ENCODE measurements at places on chromosomes 2 and 18.

DNA sequence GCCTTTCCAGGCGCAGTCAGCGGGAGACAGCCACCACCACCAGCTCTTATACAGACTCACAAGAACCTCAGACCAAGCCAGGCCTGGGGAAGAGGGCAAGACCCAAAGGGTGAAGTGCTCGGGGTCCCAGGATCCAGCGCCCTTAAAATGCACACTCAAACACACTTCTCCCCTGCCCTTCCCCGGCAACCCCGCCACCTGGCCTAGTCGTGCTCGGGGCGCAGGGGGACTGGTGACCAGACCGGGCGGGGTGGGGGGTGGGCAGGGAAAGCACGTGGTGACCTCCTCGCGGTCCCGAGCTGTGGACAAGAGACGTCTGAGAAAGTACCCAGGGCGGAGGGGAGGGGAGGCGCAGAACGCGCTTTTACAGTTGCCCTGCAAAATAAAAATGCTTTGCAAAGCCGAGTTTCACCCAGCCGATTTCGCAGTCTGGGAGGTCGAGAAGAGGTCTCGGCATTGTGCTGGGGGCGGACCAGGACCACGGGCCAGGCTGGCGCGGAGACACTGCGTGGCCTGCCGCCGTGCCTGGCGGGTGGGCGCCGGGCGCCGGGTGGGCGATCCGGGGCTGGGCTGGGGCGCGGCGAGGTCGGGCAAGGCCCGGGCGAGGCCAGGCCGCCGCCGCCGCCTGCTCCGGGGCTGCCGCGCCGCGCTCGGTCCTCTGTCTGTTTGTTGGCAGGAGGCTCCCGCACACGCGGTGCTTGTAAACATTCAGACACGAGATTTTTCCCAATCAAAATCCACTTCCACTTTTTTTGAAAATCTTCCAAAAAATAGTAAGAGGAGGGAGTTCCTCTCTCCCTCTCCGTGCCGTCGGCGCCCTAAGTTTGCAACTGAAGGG is 2.0 kb downstream of the BCL11A start:
- DNase-seq = no peak

DNA sequence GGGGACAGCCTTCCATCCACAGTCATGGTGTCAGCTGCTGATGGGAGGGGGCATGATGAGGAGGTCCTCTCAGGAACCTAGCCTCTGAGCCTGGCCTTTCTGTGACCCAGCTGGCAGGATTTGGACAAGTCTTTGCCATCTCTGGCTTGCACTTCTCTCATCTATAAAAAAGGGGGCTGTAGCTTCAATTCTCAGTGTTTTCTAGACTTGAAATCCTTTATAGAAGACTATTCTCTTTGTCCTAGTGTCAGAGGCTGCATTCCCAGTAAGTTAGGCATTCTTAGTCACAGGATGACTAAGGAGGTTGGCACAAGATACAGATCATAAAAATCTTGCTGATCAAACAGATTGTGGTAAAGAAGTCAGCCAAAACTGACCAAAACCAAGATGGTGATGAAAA is 958.5 kb downstream of the CNTNAP5 start:
- no peak for DNase-seq

GRCh38 chr18:8279781-8280330 is 329.4 kb upstream of the RAB12 start:
- DNase-seq = no peak

- DNase-seq = no peak
These were observed 171.6 kb upstream of the TNP1 start for GRCh38 chr2:217031445-217031844.

GRCh38 chr2:19554520-19554919 is 196.1 kb upstream of the OSR1 start:
- DNase-seq = no peak

GRCh38 chr2:33014268-33014667 is 67.5 kb downstream of the LTBP1 start:
- no peak for DNase-seq

DNA sequence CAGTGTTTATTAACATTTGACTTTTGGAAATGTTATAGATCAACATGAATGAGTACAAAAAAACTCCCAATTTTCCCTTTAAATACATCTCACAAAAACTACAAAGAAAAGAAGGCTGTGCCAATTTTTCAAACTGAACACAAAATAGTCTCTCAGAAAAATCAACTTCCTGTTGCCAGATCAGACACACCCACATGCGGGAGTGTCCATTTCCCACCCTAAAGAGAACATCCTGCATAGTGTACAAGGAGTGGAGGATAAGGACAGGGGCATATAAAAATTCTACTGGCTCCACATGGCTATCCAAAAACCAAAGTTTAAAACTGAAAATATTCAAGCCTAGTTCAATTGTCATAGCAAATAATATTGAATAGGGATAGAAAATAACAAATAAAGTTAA is 165.3 kb downstream of the ATAD2B start:
- DNase-seq = no peak

DNA sequence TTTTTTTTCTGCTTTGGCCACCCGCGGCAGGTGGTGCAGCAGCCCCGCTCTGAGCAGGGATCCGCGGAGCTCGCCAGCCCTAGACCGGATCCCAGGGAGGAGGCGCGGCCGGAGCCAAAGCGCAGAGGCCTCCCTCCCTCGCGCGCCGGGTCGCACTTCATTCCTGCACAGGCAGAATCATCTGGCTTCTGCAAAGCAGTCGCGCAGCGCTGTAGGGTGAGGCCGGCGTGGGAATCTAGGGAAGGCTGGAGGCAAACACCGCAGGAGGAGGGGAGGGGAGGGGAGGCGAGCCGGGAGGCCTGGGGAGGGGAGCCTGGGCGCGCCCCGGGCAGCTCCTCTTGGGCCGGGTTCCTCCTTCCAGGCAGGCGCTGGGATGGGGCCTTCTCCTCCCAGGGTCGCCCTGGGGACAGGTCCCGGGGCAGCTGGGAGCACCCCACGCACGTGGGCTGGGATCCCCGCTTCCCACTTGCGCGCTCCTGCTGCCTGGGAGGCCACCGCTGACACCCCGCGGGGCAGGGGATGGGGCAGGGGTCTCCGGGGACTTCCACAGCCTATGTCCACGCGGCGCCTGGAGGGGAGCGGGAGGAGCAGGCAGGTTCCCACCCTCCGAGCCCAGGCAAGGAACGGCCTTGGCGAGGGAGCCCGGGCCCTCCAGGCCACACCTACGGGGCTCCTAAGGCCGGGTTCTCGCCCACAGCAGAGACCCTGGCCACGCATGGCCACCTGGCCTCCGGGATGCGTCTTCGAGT is 45.0 kb downstream of the MBP start:
- no peak for DNase-seq

DNA sequence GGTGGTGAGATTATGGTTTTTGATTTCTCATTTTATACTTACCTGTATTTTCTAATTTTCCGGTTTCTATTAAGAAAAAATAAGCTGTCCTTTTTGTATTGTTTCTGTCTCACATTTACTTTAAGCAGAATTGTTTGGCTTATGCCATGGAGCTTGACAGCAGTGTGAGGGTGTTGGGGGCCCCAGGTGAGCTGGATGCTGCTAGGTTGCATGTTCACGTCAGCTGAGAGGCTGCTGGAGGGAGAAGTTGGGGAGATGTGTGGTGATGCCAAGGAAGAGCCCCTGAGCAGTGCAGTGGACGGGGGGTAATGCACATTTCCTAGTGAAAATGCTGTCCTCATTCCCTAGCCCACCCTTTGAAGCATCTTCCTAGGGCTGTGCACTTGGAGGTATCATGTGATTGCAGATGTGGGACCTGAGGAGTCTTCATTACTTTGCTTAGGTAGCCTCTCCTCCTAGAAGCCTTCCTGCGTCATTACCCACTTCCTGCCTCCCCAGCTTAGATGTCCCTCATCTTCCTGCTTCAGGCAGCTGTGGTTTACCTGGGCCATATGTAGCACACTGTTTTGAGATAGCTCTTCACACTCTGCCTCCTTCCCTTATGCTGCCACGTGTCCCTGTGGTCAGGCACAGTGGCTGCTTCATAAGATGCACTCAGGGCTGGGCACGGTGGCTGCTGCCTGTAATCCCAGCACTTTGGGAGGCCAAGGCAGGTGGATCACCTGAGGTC is 16.2 kb downstream of the ATG16L1 start:
- no peak for DNase-seq

- DNase-seq = no peak
These were observed 94.3 kb downstream of the NFATC1 start for GRCh38 chr18:79489899-79490625.

- no peak for DNase-seq
These were observed 21.5 kb upstream of the KCNK3 start for GRCh38 chr2:26670931-26671460.

- no peak for DNase-seq
These were observed 230.0 kb upstream of the MGAT5 start for GRCh38 chr2:134023854-134024253.

- DNase-seq = no peak
These were observed 929.0 kb upstream of the NRXN1 start for GRCh38 chr2:51960841-51961335.

DNA sequence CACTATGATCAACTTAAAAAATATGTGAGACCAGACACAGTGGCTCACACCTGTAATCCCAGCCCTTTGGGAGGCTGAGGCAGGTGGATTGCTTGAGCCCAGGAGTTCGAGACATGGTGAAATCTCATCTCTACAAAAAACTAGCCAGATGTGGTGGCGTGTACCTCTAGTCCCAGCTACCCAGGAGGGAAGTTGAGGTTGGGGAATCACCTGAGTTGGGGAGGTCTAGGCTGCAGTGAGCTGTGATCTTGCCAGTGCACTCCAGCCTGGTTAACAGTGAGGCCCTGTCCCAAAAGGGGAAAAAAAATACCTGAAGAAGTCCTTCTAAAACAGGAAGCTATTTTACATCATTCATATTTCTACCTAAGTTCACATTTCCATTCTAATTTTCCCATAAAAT is 144.0 kb downstream of the EML6 start:
- DNase-seq = no peak

DNA sequence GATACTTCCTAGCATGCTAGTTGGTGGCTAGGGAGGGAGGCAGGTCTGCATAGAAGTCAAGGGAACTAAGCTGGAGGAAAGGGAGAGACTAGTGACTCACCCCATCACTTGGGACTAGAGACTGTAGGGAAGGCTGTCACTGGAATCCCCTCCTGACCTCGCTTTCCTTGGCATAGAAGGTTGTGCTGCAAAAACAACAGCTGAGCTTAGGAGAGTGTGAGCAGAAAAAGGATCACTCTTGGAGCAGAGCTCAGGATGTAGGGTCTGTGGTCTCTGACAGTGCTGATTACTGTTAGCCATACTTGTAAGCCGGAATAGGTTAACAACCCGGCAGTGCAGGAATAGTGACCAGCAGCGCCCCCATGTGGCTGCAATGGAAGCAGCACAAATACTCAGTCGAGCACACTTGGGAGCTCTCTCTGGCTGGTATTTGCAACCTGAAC is 66.9 kb upstream of the SMAD2 start:
- DNase-seq = no peak
